Astrocyte (in vitro differentiated cells and primary cell): ENCODE measurements at places on chromosomes 3 and 15. TPM values are rescaled to one million over a fixed set of nuclear protein-coding genes. Genes with fewer than 3 reads are reported as not detected.

- DNase-seq: no peak
Measured at GRCh38 chr3:45716790-45717336, 27.7 kb downstream of the SACM1L start.

- no peak for DNase-seq
Measured at GRCh38 chr3:9937486-9938238, 4.0 kb downstream of the CRELD1 start.

- DNase-seq: no peak
Measured at GRCh38 chr3:123584284-123584987, 417 bp downstream of the HACD2 start.

GRCh38 chr15:92117261-92117731, 263.8 kb downstream of the SLCO3A1 start:
- DNase-seq: no peak

The C3orf62 gene
- total RNA-seq: 3.5 and 4.8 TPM in 2 replicates

The TSC22D2 gene
- total RNA-seq: 99.4 and 116 TPM in 2 replicates
